ENCODE measurements at places on chromosomes 1 and 21.

DNA sequence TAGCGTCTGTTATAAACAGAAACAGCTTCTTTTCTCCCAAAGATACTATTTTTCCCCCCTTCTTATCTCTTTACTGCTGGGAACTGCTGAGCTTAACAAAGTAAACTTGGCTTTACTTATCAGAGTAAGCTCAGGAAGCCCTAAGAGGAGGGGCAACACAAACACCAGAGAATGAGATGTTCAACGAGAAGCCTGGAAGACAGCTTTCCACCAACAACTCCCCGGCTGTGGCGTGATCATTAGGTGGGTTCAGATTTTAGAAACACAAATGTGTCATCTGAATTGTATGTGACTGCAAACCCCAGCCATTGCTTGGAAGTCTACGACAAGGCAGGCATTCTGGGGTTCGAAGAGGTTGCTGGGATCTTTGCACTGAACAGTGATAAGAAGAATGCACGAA lies 181.2 kb upstream of the ESRRG start:
- no peak for DNase-seq

DNA sequence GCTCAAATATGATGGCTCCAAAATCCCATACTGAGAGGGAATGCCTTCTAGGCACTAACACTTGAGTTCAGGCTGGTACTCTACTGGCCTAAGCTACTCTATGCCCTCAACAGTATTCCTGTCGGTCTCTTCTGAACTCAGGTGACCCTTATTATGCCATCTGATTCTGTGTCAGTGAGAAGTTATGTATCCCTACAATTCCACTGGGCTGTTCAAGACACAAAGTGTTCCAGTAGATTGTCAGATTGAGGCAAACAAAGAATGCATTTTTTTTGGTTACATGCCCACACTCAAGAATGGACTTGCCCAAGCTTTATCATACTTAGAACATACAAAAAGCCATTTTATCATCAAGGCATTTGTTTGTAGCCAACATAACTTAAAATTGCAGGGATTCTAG lies 553.8 kb upstream of the PRMT6 start:
- DNase-seq, result no peak

DNA sequence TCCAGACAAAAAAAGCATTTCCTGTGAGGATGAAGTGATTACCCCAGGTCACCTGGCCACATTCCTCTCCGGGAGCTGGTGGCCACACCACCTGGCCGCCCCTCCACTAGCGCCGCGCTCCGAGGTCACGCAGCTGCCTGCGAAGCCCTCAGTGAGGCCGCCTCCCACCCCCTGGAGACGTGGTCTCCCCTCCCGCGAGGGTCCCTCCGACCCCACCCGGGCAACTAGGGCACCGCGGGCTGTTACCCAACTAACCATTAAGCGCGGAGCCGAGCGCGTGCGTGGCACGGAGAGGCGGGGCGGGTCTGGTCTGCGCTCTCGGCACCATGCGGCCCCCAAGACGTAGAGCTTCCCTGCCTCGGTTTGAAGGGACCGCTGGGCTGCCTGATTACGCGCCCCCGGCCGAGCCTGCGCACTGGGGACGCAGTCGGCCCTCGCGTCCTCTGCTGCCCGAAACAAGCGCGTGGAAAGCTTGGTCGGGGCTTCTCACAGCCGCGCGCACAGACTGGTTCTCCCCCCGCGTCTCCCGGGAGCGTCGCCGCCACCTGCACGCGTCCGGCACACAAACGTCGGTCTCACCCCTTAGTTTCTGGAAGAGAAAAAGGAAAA lies 106.5 kb downstream of the SLC16A1 start:
- no peak for DNase-seq

DNA sequence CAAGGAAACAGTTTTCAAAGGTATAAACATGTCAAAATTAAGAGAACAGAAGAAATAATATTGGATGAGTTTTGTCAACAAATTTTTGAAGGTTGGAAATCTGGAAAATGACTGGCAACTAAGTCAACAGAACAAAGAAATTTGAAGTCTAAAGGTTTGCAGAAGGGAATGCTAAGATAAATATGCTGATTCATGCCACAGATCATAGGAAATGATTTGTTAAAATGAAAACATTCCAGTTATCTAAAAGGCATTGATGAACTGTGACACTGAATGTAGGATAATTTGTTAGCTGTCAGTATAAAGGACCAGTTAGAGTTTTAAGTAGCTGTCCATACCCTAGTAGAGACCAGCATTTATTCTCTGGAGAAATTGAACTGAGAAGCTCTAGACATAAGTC lies 157.9 kb upstream of the CHRM3 start:
- DNase-seq, result no peak

GRCh38 chr1:168640836-168641235 lies 64.4 kb downstream of the XCL1 start:
- DNase-seq, result no peak

DNA sequence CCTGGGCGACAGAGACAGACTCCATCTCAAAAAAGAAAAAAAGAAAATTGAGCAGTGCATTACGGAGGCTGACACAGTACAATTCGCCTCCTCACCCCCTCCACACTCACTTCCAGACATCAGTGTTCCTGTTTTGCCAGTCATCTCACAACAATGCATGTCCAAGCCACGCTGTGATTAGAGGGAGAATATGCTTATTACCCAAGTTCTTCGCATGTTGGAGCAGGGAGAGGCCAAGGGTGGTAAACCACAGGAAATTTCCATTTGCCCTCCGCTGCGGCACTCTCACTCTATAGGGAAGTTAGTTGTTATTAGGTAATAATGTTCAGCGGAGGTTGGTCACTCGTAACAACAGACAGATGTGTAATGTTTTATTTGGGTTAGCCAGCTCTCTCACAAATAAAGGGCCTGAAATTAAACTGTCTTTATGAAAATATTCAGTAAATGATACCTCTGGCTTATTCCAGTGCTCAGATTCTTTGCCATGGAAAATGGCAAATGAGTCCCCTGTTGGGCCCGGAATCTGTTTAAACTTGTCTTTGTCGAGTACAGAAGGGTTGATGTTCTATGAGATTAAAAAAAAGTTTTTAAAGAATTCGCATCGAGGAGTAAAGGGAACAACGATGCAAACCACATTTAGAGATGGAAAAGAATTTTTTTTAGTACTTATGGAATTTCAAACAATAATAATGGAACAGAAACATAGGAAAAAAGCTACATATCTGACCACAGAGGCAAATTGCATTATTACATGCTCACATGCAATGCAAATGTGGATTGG lies 33.1 kb downstream of the KCNJ15 start:
- no peak for DNase-seq

- peak; percentile 85 for DNase-seq
These were observed 98.5 kb downstream of the LMX1A start for GRCh38 chr1:165257969-165258459.

- DNase-seq, result no peak
These were observed 203.9 kb downstream of the C1orf94 start for GRCh38 chr1:34380526-34381124.

DNA sequence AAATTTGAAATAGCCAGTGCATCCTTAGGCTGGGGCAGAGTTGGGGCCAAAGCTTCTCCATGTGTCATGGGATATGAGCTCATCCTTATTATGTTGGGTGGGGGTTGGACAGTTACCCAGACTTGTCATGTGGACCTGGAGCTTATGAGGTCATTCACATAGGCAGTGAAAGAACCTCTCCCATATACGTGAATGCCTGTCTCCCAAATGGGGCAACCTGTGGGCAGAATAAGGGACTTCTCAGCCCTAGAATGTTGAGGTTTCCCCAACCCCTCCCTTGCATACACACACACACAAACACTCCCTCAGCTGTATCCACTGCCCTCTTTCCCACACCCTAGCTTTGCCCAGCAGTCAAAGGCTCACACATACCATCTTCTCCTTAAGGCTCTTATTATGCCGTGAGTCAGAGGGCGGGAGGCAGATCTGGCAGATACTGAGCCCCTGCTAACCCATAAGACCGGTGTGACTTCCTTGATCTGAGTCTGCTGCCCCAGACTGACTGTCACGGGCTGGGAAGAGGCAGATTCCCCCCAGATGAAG lies 2.3 kb upstream of the IVL start:
- no peak for DNase-seq

GRCh38 chr1:57503337-57503736 lies 79.5 kb upstream of the DAB1 start:
- DNase-seq, result no peak

GRCh38 chr1:176066709-176067108 lies 140.4 kb downstream of the COP1 start:
- no peak for DNase-seq

DNA sequence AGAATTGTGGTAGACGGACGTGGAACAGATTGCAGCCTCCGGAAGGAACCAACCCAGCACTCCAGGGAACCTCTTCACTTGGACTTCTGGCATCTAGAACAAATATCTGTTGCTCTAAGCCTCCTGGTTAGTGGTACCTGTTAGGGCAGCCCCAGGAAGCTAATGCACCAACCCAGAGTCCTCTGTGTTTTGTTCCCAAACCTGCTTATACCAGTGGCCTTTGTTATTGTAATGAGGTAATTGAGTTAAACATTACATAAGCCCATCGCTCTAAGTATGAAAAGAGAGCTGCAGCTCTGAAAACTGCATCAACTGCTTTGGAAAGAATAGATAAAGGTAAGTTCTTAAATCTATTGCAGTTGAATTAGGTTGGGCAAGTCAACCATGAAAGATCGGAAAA lies 516.7 kb downstream of the NPHP4 start:
- DNase-seq, result no peak

GRCh38 chr1:56235909-56236510 lies 343.4 kb downstream of the PLPP3 start:
- DNase-seq, result no peak

DNA sequence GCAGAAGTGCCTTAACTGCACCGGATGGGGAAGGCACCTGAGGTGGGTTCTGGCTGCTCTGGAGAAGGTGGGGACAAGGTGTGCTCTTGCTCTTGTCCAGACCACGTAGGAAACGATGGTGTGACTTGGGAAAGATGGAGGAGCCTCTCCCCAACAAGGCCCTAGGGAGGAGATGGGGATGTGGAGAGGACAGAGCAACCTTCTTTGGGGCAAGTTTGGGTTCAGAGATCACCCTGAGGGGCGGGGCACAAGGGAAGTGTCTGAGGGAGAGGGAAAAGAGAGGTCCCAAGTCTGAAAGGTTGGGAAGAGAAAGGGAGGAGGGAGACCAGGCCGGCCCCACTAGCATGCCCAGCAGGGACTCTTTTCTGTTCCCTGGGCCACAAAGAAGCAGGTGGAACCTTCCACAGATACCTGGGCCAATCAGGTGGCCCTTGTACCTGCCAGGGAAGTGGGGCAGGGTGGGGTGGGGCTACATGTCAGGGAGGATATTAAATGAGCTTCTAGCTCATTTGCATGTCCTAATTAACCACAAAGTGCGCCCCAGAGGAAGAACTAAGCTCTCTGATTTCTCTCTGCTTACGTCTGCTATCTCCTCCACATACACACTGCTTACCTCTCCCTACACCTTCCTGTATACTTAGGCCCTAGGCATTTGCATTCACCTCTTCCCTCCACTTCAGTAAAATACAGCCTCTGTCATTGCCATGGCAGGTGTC lies 15.9 kb downstream of the INKA2 start:
- DNase-seq, result no peak

DNA sequence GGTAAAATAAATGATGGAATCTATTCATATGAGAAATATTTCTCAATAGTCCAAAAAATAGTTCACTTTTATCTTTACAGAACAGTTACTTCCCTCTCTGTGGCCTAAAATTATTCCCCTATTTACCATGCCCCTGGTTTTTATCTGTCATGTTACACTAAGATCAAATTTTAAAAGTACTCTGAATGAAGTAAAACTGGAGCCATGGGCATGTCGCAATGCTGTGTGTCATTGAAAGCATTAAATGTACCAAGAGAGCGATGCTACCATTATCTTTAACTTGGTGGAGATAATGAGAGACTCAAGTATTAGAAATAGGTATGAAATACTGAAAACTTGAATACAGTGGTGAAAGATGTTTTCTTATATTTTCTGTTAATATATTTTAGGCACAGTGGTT lies 146.2 kb downstream of the KCNT2 start:
- no peak for DNase-seq

DNA sequence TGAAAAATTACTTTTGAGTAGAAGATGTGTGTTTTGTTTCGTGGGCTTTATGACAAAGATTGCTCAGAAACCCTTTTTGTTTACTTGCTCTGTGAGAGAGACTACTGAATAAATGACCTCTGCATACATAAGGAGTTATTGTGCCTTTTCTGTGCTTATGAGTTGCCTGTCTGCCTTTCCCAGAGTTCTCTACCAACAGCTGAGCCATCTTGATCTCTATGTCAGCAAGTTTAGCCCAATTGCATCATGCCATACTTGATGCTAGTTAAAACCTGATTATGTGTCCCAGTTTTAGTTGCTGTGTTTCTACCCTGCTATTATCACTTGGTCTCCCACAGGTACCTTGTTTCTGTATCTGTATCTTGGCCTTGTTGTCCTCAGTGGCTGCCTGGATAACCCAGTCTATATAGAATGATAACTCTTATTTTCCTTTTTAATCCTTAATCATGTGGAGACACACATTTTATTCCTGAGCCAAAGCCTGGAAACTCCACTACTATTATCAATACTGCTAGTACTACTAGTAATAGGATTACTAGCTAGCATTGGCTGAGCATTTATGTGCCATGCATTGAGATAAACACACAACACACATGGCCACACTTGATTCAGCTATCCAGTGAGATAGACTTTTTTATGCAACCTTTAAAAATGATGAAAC lies 28.7 kb upstream of the GNG12 start:
- DNase-seq, result no peak

DNA sequence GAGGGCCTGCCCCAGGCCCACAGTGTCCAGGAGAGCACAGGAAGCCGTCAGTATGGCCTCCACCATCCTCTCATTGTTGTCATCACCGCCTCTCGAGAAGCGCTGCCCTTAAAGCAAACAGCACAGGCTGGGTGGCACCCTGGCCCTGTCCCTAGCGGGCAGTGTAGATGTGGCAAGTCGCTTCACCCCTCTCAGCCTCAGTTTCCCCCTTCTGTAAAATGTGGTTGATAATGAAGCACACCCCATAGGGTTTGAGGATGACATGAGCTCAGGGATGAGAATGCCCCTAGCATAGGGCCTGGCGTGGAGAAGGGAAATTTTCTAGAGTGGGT lies 13.4 kb downstream of the PLA2G2F start:
- DNase-seq, result no peak

DNA sequence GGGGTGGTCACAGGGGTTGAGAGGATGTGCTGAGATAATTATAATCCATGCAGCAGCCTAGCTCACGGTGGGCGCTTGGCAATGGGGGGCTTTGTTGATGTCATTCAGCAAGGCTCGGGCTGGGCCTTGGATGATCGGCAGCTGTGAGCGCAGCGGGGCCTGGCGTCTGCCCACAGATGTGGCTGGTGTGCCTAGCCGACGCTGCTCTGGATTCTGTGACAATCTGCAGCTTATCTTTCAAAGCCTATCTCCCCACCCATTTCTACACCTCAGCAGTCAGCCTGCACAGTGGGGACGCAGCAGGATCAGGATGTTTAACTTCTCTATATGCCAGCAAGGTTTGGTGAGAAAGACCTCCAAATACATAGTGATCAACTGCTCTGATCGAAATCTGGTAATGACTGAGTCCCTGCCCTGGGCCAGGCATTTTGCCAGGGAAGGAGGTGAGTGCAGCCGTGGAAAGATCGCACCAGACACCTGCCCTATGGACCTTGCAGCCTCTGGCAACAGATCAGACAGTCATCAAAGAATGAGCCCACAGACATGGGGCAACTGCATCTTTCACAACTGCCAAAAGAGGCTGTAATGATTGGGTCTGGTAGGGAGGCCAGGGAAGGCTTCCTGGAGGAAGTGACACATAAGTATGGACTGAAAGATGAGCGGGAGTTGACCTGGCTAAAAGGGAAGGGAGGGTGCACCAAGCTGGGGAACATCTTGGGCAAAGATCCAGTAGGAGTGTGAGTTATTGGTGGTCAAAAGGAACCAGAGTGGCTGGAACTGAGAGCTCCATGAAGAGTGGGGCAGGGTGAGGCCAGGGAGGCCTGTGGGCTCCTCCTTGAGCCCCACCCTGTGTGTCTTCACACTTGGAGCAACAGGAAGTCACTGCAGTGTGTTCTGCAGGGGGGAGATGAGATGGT lies 35.3 kb downstream of the EPHB2 start:
- no peak for DNase-seq
